Activated CD4-positive, alpha-beta T cell treated with anti-CD3 and anti-CD28 coated beads, Interleukin-2, Interleukin-6, amounts not matched to agents 100 ng/mL and 50 ng/mL, durations not matched to agents 16 hours and 8 hours (primary cell): ENCODE measurements at places on chromosomes 16 and 17.
A peak's percentile ranks its signal among the peaks of the same experiment; 100 is the strongest.

GRCh38 chr16:19644877-19645276 lies 73.2 kb downstream of the KNOP1 start:
- DNase-seq = no peak

DNA sequence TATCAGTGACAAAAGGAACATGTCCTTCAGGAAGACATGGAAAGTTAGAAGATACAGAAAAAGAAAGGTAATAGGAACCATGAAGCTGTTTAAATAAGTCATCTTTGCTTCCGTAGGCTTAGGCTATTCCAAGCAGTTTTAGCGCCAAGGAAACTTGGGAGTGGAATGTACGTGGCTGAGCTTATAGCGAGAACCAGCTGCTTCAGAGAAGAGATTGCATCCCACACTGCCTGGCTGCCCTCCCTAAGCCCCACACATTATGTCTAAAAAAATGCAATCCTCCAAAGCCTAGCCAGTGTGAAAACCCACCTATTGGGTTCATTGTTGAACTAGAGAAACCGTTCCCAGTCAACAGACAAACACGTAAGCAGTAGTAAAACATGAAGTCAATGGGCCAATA lies 149.9 kb downstream of the SLC39A11 start:
- DNase-seq = no peak

DNA sequence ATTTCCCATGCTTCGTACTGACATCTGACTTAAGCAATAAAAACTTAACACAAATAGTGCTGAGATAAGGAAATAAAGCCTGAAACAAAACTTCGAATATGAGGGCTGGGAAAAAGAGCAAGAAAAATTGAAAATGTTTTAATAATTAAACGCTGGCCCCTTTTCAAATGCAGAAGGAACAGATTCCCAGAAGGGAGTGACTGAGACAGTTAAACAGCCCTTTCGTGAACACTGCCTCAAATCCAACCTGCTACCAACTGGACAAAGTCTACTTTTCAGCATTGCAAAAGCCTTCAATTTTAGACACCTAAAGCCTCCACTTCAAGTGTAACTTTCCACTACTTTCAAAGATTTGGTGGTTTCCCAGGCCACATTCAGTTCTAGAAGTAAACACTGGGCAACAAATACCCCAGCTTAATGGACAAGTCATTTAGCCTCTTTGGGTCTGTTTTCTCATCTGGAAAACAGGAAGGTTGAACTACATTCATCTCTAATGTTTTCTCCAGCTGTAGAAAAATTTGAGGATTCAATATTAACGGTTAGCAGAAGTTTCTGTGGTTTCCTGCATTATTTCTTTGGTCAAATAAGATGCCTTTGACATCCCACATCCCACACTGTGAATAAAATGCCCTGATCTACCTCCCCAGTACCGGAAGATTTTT lies 11.8 kb downstream of the RFFL start:
- DNase-seq = peak; percentile 60

- no peak for DNase-seq
These were observed 36.0 kb downstream of the LGALS9 start for GRCh38 chr17:27666831-27667560.

DNA sequence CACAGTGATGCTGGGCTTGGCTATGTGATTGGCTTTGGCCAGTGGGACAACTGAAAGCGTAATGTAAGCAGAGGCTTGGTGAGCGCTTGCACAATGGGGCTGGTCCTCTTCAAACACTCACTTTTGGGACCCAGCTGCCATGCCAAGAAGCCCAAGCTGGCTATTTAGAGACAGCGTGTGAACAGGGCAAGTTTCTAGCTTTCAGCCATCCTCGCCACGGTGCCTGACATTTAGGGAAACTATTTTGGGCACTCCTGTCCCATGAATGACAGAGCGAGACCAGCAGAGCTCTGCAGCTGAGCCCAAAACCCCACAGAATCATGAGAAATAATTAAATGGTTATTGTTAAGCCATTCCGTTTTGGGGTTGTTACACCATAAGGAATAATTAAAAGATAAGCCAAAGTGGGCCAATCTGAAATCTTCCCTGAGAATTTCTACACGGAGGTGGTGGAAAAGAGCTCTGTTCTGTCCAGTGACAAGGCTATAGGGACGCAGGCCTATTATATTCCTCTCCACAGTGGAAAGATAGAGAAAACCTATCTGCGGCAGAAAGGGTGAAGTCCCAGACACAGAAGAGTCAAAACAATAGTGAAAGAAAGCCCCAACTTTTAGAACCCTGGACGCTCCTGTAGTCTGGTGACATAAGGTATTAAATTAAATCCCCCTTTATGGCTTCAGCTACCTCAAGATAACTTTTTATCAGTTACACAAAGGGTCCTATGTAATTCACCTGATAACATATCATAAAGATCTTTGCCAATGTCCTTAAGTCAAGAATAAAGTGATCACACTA lies 10.8 kb upstream of the RPRML start:
- no peak for DNase-seq

- DNase-seq = no peak
These were observed 375.3 kb upstream of the CDH5 start for GRCh38 chr16:65991149-65991701.

DNA sequence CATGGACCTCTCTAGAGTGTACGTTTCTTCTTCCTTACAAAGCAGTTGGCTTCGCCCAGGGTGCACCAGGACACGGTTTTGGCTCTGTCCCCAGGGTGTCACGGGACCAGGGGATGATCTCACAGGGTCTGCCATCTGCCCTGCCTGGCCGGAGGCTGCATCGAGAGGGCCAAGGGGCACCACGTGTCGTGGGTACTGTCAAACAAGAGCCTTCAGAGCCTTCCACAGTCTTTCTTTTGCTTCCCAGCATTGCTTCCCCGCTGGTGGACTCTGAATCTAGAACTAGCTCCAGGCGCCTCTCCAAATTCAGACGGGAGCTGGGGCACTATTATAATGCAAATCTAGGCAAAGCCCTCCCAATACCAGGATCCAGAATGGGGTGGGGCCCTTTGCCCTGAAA lies 47.9 kb downstream of the MAPT start:
- no peak for DNase-seq

GRCh38 chr17:34721326-34721725 lies 141.9 kb downstream of the TMEM132E start:
- no peak for DNase-seq

GRCh38 chr16:11985250-11985649 lies 8.7 kb downstream of the SNX29 start:
- DNase-seq = no peak

- DNase-seq = no peak
These were observed 116.4 kb downstream of the HS3ST3A1 start for GRCh38 chr17:13485327-13485726.

GRCh38 chr17:38508570-38508950 lies 80.3 kb downstream of the ARHGAP23 start:
- no peak for DNase-seq

DNA sequence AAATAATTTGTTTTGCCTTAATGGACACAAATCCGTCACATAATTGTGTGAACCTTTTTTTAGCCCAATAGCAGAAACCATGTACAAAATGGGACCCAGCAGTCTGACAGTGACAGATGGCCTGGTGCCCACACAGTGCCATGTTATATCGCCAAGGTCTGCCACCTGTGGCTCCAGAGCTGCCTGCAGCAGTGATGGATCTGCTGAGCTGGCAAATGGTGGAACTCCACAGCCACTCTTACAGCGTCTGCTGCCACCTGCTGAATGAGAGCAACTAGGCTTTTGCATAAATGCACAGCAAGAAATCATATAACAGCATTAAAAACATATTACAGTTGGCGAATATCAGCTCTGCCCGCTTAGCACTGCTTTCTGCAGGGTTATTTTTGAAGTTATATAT lies 59.4 kb downstream of the NUP93 start:
- DNase-seq = peak; percentile 38

DNA sequence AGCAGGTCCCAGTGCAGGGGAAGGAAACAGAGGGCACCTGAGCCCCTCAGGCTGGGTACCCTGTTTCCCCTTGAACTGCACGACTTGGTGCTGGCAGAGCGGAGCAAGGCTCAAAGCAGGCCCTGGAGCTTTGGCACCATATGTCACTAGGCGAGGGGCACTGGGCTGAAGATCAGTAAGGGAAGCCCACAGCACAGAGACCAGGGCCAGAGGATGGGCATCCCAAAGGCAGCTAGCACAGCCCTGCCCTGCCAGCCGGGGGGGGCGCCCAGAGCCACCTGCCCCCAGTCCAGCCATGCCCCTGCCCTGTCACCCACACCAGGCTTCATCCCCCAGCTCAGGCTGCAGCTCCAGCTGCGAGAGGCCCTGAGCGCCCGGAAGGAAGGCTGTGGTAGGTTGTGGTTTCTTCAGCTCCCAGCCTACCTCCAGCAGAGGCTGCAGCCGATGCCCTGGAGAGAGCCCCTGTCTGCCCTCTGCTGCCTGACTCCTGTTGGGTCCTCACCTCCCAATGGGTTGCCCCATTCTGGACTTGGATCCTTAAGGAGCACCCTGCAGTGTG lies 10.9 kb downstream of the NHERF1 start:
- DNase-seq = peak; percentile 81

GRCh38 chr16:86827521-86827920 lies 249.2 kb downstream of the FOXL1 start:
- DNase-seq = no peak

GRCh38 chr17:42922294-42922693 lies 21.7 kb downstream of the G6PC1 start:
- no peak for DNase-seq

DNA sequence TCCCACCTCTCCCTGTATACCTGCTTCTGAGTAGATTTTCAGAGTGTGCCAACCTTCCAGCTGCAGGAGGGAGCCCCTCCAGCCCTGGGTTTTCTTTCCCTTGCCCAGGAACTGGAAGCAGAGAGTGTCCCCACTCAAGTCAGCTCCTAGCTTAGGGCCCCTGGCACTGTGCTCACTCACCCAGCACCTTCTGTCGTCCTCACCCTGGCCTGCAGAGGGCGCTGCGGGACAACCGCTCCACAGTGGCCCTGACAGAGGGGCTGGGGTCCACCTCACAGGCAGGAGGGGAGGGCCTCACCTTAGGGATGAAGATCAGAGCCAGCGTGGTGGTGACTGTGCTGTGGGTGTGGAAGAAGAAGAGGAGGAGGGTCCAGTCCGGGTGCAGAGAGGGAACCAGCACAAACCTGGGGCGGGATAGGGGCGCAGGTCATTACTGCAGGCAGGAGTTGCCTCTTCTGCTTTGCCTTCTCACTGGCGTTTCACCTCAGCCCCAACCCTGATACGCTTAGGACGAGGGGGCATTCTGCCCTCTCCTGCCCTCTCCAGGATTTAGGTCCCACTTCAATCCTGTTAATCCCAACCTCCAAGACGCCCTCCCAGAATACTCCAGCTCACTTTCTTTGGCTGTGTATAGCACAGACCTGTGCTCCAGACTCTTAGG lies 10.0 kb downstream of the GPR179 start:
- peak; percentile 66 for DNase-seq

DNA sequence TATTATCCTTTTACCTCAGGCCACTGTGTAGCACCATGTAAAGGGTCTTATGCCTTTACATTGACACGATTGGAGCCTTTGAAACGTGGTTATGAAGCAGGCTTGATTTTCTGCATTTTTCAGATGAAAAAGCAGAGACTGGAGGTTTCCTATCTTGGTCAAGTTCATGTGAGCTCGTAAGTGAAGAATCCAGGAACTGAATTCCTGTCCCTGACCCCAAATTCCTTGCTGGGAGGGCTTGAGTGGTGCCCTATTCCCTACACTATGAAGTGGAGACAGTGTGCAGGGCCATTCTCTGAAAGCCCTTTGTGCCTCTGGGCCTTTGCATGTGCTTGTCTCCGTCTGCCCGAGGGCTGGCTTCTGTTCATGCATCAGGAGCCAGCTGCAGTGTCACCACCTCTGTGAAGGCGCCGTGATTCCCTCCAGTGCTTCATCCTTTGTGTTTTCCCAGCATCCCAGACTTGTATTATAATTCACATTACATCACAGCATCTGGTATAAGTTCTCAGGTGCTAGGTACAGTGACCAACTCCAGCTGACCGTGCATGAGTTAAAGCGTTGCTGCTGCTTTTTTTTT lies 181.1 kb downstream of the SNX29 start:
- DNase-seq = no peak

DNA sequence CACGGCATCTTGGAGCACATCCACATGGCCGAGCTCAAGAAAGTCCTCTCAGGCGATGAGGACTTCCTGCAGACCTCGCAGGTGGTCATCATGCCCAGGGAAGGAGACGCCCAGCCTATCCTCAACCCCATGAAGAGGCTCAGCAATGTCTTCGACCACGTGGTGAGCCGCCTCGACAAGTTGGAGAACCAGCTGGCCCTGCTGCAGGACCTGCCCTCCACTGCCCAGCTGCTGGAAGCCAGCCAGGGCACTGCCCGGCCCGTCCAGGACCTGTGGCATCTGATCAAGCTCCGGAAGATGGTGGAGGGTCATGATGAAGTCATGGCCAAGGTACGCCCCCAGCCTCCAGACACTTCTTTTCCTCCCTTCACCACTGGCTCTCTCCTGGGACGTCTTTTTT lies 440 bp downstream of the C16orf96 start:
- DNase-seq = no peak

GRCh38 chr16:3158026-3158509 lies 23.2 kb downstream of the ZNF213 start:
- no peak for DNase-seq

DNA sequence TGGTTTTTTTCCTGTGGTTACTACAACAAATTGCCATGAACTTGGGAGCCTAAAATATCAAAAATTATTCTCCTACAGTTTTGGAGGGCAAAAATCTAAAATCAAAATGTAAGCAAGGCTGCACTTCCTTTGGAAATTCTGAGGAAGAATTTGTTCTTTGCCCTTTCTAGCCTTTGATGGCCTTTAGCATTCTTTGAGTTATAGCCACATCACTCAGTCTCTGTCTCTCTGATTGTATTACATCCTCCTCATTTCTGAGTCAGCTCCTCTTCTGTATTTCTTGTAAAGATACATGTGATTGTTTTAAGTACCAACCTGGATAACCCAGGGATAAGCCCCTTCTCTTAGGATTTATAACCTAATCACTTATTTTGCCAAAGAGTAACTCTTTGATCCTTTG lies 282.0 kb downstream of the BCAS3 start:
- DNase-seq = no peak

DNA sequence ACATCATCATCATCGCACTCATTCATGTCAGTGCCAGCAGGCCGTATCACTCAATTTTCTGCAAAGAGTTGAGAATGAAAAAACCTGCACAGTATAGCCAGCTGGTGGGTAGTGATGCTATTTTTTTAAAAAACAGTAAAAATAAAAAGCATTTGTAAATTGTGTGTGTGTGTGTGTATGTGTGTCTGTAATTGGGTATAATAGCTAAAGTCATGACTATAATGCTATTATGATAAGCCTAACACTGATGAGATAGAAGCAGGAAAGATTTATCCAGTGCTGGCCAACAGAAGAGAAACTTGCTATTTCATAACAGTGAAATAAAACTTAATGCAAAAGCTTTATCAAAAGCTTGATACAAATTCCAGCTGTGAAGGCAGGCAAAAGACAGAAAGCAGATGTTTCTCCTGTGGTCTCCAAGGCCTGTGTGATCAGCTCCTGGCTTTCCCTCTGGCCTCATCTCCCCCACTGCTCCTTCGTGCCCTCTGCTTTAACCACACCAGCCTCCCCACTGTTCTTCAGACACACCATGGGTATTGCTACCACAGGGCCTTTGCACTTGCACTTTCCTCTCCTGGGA lies 206.2 kb upstream of the IRX5 start:
- no peak for DNase-seq
